ENCODE measurements at places on chromosomes 7 and 10.

- DNase-seq = no peak
Measured at GRCh38 chr10:96699613-96700012, 20.7 kb downstream of the PIK3AP1 start.

DNA sequence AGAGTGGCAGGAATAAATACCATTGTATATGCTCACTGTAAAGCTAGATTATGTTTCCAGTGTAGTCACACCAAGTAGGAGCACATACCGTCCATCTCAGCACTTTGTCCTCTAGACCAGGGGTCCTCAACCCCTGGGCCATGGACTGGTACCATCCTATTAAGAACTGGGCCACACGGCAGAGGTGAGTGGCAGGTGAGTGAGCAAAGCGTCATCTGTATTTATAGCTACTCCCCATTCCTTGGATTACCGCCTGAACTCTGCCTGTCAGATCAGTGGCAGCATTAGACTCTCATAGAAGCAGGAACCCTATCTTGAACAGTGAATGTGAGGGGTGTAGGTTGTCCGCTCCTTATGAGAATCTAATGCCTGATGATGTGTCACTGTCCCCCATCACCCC, 735.3 kb downstream of the MAGI2 start:
- DNase-seq = no peak

GRCh38 chr10:127017541-127018297, 112.5 kb downstream of the DOCK1 start:
- no peak for DNase-seq

GRCh38 chr7:135509589-135509838, 388 bp downstream of the CNOT4 start:
- DNase-seq = no peak

DNA sequence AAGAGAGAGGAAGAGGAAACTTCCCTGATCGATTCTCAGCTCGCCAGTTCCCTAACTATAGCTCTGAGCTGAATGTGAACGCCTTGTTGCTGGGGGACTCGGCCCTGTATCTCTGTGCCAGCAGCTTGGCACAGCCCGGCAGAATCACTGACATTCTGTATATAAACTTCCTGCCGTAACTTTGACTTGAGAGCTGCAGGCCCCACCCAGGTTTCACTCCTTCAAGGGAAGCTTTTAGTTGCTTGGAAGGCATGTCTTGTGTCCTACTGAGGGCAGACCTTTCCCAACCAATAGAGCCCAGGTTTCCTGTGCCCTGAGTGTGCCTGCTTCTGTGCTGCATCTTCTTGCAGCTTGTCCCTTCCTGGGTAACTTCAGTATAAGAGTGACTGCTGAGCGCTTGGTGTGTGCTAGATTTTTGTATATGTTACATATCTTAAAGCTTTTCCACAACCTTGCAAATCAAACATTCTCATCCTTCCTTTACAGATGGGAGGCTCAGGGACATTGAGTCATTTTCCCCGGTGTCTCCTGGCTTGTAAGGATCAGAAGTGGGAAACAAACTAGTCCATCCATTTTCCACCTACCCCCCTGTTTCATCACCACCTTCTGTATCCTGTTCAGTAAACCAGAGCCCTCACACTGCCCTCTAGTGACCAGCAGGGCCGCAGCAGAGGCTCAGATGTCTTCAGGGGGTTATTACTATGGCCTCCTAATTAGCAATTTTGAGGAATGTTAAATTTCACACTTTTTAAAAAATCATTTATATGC, 225.2 kb upstream of the PRSS58 start:
- DNase-seq = no peak

- no peak for DNase-seq
Measured at GRCh38 chr10:132607491-132607890, 69.9 kb downstream of the INPP5A start.

GRCh38 chr10:79052291-79053080, 16.3 kb upstream of the ZMIZ1 start:
- peak; percentile 40 for DNase-seq

DNA sequence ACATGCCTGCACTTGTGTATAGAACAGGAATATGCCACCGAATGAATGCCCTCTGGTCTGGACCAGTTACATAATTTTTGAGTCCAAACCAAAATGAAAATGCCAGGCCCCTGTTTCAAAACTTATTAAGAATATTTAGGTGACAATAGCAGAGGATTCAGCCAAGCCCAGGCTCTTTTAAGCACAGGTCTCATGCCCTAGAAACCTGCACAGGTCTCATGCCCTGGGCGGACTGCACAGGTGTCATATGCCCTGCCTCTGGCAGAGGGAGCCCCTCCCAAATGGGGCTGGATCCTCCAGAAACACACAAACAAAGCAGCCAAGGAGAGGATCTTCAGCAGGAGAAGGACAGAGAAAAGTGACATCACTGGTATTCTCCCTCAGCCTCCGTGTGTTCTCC, 605.4 kb upstream of the NRP1 start:
- no peak for DNase-seq

- DNase-seq = no peak
Measured at GRCh38 chr10:131561897-131562296, 250.4 kb upstream of the TCERG1L start.

DNA sequence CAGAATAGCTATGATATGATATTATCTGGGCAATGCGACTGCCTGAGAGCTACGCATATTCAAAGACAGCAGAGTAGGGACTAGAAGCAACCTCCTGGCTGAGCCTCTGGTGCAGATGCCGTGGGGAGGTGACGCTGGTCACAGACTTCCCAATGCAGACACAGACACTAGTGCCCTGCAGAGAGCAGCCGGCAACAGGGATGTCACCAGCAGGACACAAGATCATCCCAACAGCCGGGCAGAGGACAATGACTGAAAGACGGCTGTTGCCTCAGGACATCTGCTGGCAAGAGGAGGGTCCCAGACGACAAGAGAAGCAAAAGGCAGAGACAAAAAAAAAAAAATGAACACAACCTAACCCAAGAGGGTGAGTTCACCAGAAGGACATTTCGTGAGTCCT, 104.6 kb downstream of the CALN1 start:
- DNase-seq = no peak

DNA sequence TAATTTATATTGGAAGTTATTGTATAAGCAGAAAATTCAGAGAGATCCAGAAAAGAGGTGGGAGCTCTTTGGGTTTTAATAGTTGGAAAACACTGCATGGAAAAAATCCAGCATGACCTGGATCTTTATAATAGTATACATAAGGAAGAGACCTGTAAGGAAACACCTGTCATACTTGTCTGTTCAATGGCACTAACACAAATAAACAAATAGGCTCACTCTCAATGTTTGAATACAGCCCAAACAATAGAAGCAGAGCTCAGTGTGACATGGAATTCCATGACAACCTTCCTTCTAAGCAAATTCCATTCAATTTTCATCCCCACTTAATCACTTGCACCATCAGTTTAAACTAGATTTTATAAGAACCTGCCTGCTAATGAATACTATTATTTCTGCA, 31.7 kb downstream of the CISD1 start:
- no peak for DNase-seq

- DNase-seq = peak; percentile 13
Measured at GRCh38 chr10:35611750-35612149, 6.6 kb downstream of the GJD4 start.

DNA sequence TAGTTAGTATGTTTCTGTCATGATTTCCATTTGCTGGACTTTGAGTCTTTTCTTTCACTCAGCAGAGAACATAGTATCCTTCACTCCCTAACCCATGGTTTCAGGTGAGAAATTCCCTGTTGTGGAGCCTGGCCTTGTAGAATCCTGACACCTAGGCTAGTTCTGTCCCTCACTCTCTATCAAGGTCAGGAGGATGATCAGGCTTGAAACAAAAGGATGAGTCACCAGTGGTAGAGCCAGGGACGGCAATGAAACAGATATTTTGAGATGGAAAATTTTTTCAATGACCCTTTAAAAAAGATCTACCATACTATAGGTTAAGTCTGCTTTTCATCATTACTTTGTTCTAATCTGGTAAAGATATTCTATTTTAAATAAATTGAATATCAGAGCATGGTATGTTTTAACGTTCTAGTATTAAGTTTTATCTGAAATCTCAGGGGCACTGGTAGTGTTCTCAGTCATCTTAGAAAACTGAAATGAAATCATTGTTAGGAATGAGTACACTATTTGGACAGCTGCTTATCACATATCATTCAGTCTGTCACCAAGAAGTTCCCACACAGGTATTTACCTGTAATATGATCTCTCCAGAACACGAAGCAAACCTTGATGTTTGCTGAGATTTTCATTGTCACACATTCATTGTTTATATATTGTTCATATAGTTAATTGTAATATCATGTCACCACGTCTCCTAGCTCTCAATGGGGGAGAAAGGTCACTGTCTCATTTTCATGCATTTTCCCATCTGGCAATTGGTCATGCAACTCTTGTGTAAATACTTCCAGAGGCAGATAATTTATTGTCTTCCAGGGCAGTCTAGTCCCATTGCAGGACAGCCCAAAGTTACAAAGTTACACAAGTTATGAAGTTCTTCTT, 299.9 kb upstream of the LRRTM3 start:
- no peak for DNase-seq

- no peak for DNase-seq
Measured at GRCh38 chr7:46932676-46933424, 649.1 kb downstream of the TNS3 start.

DNA sequence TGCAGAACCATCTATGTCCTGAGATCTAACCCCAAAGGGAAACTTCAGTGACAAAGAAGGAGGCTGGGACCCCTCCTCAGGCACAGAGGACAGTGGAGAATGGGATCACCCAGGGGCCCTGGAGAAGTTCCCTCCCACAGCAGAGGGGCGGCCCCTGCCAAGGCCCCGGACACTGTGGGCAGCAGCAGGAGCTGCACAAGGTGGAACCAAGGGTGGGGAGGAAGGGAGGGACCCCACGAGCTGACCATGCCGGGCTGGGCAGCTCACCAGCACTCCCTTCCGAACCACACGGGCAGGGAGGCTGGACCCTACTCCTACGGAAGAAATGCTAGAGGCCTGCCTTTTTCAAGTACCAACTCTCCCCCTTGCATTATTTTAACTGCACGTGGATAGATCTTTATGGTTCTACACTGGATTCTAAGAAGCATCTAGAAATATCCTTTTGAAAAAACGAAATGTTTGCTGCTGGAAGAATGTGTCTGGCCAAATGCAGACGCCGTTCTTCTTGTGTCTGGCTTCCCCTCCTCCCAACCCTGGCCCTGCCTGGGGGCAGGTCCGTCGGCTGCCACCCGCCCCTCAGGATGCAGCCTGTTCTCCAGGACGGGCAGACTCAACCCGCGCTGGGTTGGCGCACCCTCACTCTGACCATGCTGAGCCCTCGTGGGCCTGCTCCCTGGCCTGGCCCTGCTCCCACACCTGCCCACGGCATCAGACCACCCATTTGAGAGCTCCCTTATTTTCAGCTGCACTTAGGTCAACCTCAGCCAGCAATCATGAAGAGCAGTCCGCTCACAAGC, 193.9 kb downstream of the TCERG1L start:
- DNase-seq = no peak

DNA sequence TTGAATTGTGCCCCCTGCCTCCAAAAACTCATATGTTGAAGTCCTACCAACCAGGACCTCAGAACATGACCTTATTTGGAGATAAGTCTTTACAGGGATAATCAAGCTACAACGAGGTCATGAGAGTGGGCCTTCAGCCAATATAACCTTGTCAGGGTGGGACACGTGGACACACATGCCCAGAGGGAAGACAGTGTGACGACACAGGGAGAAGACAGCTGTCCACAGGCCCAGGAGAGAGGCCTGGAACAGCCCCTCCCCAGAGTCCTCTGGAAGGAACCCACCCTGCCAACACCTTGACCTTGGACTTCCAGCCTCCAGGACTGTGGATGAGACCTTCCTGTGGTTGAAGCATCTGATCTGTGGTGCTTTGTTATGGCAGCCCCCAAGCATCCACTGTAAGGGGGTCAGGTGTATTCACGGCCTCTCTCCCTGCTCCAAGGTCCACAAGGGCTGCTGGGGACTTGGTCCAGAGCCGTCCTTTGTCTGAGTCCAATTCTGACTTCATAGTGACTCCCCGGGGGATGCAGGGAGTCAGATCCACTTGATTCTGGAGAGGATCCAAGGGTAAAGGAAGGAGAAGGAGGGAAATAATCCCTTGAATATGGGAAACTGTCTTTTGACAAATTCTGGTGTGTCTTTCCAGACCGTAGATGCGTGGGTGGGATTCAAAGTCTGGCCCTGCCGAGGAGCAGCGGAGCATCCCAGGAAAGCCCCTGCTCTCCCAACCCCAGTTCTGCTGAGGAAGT, 7.0 kb downstream of the CALML3 start:
- DNase-seq = no peak

- DNase-seq = peak; percentile 7
Measured at GRCh38 chr7:79876848-79877252, 257.8 kb upstream of the GNAI1 start.

DNA sequence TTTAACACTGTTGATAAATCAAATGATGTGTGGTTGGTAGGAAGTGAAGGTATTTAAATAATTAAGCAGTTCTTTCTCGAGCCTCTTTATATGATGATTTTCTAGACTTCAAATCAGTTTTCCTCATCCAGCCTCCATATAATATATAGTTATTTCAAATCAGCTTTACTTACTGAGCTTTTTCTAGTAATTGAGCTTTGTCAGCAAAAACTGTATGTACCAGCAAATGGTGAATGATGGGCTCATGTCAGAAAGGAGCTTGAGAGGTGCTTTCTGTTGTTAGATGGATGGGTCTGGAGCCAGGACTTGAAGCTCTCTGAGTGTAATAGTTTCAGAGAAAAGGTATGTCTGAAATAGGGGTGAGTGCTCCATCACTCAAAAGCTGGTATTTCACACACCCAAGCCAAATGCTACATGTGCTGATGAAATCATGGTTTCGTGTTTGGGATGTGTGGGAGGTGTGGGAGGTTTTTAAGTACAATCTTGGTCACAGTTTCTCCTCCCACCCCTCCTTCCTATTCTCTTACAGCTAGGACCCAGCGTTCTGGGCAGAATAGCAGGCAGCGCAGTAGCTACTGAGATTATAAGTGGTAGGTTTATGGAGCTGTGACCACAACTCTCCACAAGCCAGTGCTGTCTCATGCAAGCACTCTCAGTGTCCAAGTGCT, 55.8 kb downstream of the LRMDA start:
- DNase-seq = no peak

All from NCI-H524 (cell line).